ENCODE measurements at places on chromosomes 1 and 21.

GRCh38 chr1:206672844-206673758 lies 11.6 kb upstream of the MAPKAPK2 start:
- peak; percentile 77 for DNase-seq

GRCh38 chr1:153552335-153552734 lies 3.3 kb upstream of the S100A3 start:
- DNase-seq = no peak

GRCh38 chr1:188689542-188689941 lies 1788.1 kb downstream of the BRINP3 start:
- no peak for DNase-seq

- peak; percentile 53 for DNase-seq
Observed at GRCh38 chr1:96782856-96783255, 61.3 kb downstream of the PTBP2 start.

- peak; percentile 81 for DNase-seq
Observed at GRCh38 chr1:65170511-65171142, 22.6 kb downstream of the AK4 start.

DNA sequence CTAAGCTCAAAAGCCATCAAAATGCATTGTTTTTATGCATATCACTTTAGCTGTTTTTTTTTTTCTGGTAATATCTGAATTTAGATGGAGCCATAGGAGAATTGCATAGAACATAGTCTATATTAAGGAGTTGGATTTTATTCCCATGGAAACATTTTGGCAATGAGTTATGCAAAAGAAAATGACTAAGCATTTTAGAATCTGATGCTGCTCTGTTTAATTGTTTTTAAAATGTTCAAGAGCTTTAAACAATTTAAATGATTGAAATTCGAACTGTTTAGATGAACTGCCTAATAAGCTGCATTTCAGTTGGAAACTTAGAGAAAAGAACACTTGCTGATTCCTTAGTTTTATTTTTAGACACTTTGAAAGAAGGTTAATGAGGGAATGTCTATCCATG lies 1531.5 kb upstream of the B3GALT2 start:
- peak; percentile 65 for DNase-seq

DNA sequence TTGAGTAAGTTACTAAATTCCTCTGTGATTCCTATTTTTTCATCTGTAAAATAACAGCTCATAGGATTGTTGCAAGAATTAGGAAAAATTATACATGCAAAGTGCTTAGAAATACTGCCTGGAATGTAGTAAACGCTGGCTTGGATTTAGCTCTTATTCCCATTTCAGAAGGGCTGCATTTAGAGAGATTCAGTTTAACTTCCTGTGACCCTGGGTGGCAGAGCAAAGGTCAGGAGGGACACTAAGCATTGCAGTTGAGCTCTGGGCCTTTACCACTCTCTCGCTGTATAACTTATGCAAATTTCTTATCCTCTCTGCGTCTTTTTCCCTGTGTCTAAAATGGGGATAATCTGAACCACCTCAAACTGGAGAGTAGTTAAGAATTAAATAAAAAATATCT lies 241.0 kb upstream of the POU3F1 start:
- no peak for DNase-seq

DNA sequence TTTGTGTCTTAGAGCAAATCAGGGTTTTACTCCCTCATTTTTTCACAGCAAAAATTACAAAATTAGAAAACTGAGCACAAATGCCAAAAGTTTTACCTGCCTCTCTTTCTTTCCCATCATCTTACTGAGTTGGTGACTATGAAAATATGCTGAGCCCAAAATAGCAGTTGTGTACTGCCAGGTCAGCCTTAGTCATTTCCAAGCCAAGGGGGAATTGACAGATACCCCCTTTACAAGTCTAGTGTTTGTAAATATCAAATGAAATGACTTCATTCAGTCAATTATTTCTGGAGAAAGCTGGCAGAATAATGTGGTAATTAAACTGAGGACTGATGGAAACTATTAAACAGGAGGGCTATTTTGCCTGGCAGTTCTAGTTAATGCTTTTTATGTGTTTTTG lies 11.4 kb upstream of the GORAB start:
- peak; percentile 43 for DNase-seq

DNA sequence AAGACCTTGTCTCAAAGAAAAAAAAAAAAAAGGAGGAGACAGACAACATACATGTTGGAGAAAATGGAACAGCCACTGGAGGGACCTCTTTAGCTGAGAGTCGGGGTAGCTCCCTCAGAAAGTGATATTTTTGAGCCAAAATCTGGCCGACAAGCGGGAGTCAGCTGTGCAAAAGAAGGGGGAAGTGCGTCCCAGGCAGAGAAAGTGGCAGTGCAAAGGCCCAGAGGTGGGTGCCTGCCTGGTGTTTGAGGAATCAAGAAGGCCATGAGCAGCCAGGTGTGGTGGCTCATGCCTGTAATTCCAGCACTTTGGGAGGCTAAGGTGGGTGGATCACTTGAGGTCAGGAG lies 6.1 kb upstream of the CROCC start:
- DNase-seq = no peak

GRCh38 chr1:227946624-227947385 lies 927 bp downstream of the WNT9A start:
- peak; percentile 62 for DNase-seq

- no peak for DNase-seq
Observed at GRCh38 chr1:203682473-203683383, 56.1 kb downstream of the ATP2B4 start.

DNA sequence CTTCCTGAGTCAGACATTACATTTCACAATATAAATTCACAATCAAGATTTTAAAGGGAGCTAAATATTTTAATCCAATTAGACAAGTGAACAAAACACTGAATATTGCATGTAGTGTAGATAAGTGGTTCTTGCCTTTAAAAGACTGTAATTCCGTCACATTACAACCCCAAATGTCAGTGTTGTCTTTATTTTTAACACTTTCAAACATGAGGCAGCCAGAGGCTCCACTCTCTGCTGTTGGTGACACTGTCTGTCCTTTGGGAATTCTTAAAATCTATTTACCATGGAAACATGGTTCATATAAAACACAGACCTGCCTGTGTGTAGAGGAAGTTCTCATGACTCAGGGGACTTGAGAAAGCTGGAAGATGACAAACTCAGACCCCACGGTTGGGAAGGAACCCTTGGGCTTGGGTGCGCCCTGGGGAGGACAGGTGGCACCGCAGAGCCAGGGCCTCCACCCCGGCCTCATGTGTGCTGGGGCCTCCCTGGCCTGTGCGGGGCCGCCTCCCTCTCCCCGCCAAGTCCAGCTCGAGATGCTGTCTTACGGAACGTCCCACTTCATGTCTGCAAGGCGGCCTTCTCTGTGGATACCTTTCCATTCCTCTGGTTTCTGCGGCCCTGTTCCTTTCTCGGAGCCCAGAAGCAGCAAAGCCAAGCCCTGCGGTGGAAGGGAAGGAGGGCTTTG lies 239.0 kb downstream of the SDCCAG8 start:
- no peak for DNase-seq

GRCh38 chr21:42521805-42522204 lies 8.2 kb downstream of the SLC37A1 start:
- no peak for DNase-seq

DNA sequence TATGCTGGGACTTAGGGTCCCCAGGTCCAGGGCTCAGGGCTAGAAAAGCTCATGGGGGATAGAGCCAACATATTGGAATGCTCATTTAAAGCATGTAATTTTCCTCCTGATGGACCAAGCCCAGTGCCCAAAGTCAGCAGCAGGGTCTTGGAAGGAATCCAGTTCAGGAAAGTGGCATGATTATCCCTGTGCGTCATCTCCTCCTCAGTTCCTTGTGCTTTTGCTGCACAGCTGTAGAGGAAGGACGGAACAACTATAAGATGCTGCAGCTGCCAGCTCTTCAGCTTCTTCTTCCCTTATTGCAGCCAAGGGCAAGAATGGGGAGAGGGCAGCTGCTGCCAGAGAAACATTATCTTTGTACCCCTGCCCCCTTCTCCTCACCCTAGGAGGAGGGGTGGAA lies 58.4 kb downstream of the OVGP1 start:
- no peak for DNase-seq

GRCh38 chr1:164914208-164914607 lies 355.2 kb downstream of the PBX1 start:
- peak; percentile 33 for DNase-seq

GRCh38 chr1:5877683-5878530 lies 114.3 kb downstream of the NPHP4 start:
- no peak for DNase-seq

- no peak for DNase-seq
Observed at GRCh38 chr21:44802396-44803153, 955 bp upstream of the UBE2G2 start.

GRCh38 chr1:75543705-75544104 lies 67.2 kb downstream of the SLC44A5 start:
- DNase-seq = peak; percentile 42

DNA sequence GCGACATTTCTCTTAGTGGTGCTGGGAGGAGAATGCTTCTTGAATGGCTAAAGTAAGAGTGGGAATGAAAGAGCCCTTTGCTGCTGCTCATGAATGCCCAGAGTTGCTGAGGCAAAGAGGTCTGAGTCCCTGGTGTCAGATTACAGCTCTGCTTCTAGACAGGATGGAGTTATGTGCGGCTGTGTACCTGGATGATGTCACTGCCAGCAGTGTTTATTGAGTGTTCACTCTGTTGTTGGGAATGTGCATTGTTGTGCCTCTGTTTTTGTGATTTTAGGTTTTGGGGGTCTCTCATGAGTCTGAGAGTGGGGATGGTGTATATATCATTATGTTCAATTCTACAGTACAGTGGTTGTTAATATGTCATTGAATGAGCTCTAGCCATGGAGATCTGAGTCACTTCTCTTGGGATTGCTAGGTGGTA lies 2.7 kb downstream of the CDC14A start:
- peak; percentile 34 for DNase-seq

DNA sequence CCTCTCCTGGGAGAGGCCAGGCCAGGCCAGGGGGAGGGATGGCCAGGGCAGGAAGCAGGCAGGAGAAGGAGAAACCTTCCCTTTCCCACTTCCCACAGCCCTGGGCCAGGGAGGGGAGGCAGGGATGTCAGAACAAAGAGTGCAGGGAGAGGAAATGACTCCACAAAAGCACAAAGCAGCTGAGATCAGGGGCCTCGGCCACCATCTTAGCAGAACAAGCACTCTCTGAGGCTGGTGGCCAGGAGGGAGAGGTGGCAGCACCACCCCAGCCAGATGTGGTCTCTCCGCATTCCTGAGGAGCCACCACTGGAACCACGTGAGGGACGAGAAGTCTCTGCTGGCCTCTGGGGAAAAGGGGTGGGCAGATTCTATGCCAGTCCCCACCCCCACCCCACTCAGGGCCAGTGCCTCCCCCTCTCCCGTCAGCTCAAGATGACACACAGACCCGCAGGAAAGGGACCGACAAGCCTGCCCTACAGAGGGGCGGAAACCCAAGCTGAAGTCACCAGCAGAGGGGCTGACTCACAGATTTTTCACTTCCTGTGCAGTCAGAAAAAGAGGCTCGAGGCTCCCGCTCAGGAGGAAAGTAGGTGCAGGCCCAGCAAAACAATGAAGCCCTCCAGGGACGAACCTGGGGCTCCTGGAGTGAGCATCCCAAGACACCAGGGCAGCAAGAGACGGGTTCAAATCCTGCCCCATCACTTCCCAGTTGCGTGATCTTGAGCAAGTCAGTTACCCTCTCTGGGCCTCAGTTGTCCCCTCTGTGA lies 24.1 kb upstream of the ALDH4A1 start:
- DNase-seq = peak; percentile 91

DNA sequence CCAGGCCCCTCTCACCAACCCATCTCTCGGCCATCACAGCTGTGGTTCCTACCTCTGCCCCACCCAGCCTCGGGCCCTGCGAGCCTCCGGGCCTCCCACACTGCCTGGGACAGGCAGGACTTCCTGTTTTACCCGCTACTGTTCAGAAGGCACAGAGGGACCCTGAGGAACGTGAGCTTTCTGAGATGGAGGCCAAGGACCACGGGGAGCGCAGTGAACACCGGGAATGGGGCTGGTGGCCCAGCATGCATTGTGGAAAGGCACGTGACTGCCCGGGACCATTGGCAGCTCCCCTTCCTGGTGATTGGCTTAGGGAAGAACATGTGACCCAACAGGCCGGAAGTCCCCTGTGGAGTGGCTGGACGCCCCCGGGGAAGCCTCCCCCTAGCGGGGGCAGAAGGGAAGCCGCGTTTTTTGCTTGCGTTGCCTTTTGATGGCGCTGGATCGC lies 7.0 kb downstream of the S100B start:
- DNase-seq = no peak

GRCh38 chr21:31136891-31137290 lies 98.6 kb upstream of the KRTAP19-8 start:
- DNase-seq = peak; percentile 67

DNA sequence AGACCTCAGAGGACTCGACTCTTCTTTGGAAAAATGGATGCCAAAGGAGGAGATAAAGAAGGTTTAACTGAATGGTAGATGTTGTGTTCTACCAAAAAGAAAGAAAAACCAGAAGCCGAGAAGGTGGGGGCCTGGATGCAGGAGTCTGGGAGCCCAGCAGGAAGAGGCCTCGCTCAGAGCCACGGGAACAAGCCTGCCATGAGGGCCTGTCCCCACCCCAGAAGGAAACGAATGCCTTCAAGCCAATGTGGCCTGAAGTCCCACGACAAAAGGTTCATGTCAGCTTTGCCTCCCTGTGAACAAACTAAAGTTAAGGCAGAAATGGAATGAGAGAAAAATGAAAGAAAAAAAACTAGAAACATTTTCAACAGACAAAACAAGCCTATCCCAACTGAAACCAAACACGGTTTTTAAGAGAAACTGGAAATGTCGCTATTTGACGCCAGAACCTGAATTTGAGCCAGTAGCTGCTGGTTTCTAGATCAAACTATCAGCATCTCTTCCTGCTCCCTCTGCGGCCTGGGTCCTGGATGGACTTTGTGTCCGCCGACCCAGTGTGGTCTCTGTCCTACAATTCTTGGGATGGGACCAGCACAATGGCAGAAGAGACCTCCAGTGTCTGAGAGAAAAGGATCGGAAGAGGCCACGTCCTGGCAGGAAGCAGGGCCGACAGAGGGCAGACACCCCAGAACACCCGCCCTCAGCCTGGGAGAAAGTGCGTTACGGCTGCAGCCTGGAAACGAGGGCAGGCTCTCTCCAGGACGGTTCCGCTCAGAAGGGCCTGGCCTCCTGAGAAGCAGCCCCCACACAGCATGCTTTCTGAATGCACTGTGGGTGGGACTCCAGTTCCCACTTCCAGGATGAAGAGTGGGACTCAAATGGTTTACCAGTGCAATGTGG lies 35.2 kb downstream of the SLC45A1 start:
- no peak for DNase-seq

GRCh38 chr21:45166931-45167330 lies 92.6 kb downstream of the ADARB1 start:
- DNase-seq = no peak

DNA sequence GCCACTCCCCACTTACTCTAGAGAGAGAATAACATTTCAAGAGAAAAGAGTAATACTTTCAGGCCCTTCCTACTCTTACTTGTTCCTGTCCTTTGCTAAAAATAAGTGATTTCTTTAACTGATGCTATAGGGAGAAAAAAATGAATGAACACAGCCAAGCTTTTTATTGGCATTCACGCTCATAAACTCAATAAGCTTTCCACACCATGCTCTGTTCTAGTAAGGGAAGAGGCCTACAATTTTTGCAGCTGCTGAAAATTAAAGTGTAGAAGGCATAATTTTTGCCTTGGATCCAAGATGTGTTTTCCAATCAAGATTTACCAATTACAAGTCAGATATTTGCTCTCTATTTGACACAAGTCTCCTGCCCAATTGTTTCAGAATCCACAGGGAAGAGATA lies 188.1 kb upstream of the RGS18 start:
- no peak for DNase-seq

Data from fibroblast of lung (primary cell).